ENCODE measurements at places on chromosomes 5 and 9.

DNA sequence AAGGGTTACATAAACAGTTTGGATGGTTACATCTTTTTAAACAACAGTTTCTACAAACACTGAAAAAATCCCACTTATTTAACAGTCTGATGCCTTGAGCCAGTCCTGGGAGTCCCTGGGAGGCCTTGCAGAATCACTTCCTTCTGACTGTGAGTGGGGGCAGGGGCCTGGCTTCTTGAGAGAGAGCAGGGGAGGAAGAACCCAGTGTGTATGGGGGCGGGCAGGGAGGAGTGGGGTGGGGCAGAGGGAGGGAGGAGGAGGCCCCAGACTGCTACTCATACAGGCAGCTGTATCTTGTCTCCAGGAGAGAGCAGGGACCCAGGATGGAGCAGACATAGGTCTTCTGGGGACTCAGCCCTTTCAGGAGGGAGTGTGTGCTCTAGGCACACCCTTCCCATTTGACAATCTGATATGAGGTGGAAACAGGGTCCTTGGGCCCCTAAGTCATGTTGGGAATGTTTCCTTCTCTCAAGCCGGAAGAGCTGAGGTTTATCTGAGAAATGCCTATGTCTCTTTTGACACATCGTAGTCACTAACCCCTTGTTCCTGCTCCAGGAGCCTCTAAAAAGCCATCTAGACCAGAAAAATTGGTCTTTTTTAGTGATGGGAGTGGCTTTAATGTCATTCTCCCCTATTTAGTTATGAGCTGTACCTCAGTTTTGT is 52.8 kb downstream of the IRF1 start:
- DNase-seq, result no peak

GRCh38 chr9:120344230-120344629 is 235.7 kb downstream of the CDK5RAP2 start:
- no peak for DNase-seq

DNA sequence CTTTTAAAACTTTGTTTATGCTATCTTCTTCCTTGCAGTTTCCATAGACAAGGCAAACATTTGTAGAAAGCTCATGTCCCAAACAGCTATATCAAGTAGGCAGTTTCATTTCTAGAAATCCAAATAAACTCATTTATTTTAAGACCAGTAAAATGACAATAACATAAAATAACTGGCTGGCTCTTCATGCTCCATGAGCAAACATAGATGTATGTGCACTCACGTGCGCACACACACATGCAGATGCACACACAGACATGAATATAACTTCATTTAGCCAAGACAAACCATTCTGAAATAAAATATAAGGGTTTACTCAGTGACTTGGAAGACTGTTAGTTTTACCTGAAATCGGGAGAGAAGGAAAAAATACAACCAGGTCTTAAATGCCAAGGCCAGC is 176.5 kb upstream of the GAS1 start:
- no peak for DNase-seq

GRCh38 chr5:170226661-170227060 is 6.1 kb upstream of the C5orf58 start:
- no peak for DNase-seq

DNA sequence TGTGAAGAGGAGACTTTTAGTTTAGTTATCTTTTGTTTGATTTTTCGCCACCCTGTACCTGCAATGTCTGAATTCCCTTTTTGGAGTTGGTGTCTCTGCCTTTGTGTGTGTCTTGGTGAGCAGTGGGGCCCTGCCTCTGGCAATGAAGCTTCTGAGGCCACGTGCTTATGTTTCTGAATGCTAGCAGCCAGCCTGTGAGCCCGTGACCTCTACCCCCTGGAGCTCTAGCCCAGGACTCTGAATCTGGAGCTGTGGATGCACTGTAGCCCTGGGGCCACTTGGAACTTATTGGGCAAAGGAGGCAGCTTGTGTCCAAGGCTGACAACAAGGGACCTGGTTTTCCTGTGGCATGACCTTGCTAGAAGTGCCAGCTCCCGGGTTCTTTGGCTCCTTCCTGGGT is 19.4 kb downstream of the ENTREP1 start:
- DNase-seq, result no peak
